Fibroblast of upper back skin (primary cell): ENCODE measurements at places on chromosomes 12 and 14.

GRCh38 chr12:95126736-95127135 lies 53.3 kb upstream of the NR2C1 start:
- no peak for DNase-seq

DNA sequence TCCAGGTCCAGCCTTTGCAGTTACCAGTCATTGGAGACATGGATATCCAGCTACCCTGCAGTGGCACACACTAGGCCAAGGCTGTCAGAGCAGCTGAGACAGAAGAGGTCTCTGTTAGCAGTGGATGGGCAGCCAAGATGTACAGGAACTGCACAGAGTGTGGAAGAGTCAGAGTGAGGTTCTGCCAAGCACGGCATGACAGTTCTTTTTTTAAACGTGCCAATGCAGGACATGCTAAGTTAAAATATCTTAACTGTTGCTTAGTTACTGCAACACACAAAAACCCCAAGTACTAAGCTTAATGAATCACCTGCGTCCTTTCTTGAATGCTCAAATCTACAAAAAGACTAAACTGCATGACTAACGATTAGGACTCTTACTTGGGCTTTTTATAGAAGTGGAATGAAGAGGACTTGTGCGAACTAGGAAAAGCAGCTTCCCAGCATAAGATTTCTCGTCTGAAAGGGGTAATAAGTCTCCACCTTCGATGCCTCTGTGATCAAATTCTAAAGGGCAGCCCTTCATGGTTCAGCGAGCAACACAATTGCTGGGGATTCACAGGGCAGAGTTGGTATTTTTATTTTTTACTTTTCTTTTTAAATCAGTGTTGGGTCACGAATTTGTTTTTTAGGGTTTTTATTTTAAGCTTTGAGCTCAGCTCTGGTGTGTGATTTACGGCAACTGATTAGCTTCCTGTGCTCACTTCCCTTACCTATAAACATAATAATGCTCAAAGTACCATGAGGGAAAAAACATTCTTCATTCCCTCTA lies 20.6 kb downstream of the MAPK1IP1L start:
- DNase-seq, result peak; percentile 84

DNA sequence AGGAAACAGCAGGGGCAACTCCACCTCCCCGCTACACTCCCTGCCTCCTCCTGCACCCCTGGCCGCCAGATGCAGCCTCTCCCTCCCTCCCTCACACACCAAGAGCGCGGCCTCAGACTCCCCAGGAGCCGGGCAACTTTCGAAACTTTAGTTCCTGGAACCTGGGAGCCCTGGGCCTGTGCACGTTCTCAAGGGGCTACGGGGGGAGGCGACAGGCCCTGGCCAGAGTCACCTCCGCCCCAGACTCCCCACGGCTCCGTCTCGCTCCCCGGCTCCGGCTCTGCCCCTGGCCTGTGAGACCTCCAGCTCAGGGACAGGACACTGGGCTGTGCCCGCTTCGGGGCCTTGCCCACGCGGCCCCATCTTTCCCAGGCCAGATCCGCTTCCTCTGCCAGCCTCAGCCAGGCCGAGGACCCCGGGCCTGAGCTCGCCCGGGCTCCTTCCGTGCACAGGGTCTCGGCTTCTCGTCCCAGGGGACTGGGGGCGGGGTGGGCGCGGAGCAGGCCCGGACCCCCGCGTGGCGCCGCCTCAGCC lies 5.5 kb downstream of the AMN start:
- DNase-seq, result no peak

GRCh38 chr12:51915951-51916350 lies 8.6 kb downstream of the ACVRL1 start:
- no peak for DNase-seq

DNA sequence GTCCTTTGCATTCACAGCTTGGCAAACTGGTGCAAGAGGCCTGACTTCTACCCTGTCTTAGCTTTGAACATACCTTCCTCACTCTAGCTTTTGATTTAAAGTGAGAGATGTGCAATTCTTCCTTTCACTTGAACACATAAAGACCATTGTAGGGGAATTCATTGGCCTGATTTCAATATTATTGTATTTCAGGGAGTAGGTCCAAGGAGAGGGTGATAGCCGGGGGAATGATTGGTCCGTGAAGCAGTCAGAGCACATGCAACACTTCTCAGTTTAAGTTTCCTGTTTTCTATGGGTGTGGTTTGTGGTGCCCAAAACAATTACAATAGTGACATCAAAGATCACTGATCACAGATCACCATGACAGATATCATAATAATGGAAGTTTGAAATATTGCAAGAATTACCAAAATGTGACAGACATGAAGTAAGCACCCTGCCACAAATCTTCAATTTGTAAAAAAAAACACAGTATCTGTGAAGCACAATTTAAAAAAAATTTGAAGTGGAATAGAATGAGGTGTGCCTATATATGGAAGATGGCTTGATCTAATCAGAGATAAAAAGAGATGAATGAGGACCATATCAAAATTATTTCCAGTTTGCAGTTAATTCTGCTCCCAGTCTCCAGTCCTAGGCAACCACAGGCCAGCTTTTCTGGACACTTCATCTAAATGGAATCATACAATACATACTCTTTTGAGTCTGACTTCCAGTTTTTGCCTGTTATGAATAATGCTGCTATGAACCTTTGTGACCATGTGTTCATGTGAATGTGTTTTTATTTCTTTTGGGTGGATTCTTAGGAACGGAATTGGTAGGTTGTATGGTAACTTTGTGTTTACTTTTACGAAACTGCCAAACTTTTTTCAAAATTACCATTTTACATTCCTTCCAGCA lies 23.2 kb downstream of the BORCS5 start:
- DNase-seq, result peak; percentile 31

- DNase-seq, result no peak
These were observed 7.4 kb downstream of the HNRNPC start for GRCh38 chr14:21261824-21262223.

GRCh38 chr14:49634547-49635334 lies at the start of gene DNAAF2:
TSS of gene DNAAF2 (minus strand) at chr14:49635244. CDS start at chr14:49635149, 95 bp downstream.
- peak; percentile 64 for DNase-seq

GRCh38 chr14:26400373-26400772 lies 197.5 kb downstream of the NOVA1 start:
- no peak for DNase-seq

GRCh38 chr14:81430235-81430634 lies 30.1 kb upstream of the STON2 start:
- DNase-seq, result no peak

- DNase-seq, result no peak
These were observed 236.3 kb downstream of the GALC start for GRCh38 chr14:87756661-87757060.

DNA sequence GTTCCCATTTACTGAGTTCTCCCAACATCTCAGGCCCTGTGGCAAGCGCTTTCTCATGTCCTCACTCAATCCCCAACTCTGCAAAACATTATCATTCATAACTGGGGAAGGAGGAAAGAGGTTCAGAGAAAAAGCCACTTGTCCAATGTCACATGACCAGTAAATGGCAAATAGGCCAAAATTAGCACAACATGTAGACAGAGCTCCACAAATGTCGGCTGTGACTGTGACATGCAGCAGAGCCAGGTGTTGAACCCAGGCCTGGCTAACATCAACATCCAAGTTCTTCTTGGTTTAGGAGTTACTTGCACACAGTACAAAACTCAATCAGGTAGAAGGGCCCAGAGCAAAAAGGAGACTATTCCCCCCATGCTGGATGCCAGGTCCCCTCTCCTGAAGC lies 10.8 kb downstream of the KCTD10 start:
- DNase-seq, result no peak

GRCh38 chr14:80770114-80770908 lies 171.2 kb downstream of the CEP128 start:
- DNase-seq, result no peak

- no peak for DNase-seq
These were observed 131.6 kb downstream of the CAND1 start for GRCh38 chr12:67400742-67401141.

DNA sequence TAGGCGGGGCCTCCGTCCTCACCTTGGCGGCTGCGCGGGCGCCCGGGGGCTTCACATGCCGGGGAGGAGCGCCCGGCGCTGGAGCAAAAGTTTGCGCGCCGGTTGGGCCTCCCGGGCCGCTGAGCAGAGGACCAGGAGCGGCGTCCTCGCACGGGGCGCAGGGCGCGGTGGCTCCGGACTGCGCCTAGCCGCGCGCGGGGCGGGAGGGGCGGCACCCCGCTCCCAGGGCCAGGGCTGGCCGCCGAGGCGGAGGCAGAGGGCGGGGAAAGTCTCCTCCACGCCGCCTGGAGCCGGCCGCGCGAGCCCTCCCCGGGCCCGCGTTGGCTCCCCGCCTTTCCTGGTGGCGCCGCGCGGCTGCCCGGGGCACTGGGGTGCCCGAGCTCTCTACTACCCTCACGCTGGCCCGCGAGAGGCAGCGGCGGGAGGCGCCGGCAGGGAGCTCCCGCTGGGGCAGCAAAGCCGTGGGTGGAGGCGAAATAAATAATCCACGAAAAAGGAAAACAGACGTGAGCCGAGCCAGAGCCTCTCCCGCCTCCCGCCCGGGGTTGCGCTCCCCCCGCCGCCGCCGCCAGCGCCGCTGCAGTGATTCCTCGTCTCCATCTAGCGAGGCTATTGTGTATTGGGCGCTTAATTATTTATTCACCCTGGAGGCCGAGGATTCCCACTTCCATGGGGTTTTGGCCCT lies 400 bp upstream of the PRIMA1 start:
- no peak for DNase-seq

- DNase-seq, result no peak
These were observed 154.4 kb downstream of the TMEM132C start for GRCh38 chr12:128421375-128421774.

DNA sequence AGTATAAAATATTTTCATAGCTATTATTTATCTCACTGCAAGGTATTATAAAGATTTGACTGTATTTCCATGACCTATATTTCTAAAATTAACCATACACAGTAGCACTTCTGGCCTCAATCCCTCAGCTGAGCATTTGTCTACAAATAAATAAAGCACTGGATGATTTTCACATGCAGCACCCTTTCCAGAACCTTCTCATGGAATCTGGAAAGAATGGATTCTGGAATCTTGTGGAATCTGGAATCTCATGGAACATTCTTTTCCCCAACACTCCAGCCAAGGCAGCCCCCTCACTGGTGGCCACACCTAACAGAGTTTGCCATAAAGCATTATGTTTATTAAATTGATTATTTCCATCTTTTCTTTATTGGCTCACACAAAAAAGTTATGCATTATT lies 199.2 kb downstream of the MSRB3 start:
- no peak for DNase-seq

DNA sequence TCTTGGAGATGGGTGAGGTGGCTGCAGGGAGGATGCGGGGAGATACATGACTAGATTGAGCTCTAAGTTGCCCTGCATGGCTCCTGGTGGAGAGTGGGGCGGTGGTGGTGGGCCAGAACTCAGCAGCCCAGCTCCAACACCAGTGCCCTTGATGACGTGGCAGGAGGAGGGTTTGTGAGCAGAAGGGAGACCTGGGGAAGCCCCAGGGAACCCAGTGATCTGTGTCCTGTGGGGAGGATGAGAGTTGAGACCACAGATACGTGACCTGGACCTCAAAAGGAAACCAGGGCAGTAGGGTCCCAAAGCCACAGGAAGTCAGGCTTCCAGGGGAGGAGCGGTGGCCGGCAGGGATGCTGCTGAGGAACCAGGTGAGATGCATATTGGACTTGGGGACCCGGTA lies 989.1 kb upstream of the TMEM132C start:
- DNase-seq, result no peak

- peak; percentile 12 for DNase-seq
These were observed 60.4 kb downstream of the MAP4K5 start for GRCh38 chr14:50471838-50472465.

DNA sequence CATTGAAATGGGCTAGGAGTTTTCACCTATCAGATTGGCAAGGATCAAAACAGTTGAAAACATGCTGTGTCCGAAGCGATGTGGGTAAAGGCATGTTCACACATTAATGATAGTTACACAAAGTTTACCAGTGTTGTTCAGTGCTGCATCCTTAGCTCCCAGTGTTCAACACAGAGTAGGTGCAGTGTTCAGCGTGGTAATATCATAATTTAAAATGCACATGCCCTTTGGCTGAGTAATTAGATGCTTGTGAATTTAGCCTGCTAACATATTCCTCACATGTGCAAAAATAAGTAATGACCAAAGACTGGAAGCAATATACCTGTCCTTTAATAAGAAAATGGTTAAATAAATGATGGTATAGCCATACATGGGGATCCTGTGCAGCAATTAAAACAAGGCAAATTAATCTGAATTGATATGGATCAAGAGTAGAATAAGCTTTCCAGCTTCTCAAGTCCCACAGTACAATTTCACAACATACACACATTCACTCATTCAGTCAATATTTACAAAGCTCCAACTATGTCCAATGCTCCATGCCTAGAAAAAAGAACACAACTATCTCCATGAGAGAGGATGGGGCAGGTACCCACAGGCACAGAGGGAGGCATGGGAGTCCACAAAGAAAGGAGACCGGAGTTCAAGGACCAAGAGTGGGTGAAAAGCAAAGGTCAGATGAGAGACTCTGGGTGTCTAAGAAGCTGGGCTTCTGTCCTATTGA lies 12.8 kb downstream of the TMCC3 start:
- no peak for DNase-seq

DNA sequence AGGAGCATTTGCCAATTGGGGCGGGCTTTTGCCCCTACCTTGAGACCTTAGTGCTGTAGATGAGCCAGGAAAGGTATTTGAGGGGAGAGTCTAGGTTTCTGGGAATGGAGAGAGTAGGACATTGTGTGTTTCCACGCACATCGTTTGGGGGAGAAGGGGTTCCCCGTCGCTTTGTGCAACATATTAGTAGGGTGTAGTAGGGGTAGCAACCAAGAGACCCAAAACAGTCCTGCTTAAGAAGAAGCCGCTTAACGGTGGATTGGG lies 694 bp upstream of the PTGES3 start:
- DNase-seq, result no peak

- no peak for DNase-seq
These were observed 33.3 kb upstream of the TBX5 start for GRCh38 chr12:114439261-114439683.

DNA sequence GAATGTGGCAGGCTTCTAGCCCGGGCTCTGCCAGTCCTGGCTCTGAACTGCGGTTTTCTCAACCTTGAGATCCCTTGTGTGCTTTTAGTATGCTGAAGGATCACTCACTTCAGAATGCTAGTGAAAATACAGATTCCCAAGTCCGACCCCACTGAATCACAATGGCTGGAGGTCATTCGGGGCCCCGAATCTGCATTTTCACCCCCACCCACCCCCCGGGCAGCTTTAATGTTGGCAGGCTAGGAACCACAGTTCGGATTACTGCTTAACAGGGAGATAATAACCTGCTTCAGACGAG lies 573 bp upstream of the SUSD6 start:
- DNase-seq, result no peak

GRCh38 chr14:104227806-104228205 lies 89.4 kb downstream of the KIF26A start:
- no peak for DNase-seq

GRCh38 chr12:64691227-64691794 lies 67.9 kb downstream of the GNS start:
- DNase-seq, result no peak
